ENCODE measurements at places on chromosomes 1 and 21.

- DNase-seq, result no peak
Measured at GRCh38 chr1:64549464-64550239, 79.7 kb downstream of the CACHD1 start.

DNA sequence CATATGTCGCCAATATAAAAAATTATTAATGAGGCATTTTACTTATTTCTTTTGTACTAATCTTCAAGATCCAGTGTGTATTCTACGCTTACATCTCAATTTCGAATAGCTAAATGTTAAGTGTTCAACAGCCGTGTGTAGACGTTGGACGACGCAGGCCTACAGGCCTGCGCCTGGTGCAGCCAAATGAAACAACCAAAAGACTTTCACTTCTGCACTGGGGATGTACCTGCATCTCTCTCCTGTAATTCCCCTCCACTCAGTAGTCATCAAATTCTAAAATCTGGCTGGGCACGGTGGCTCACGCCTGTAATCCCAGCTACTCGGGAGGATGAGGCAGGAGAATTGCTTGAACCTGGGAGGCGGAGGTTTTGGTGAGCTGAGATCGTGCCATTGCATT lies 76.8 kb upstream of the HNRNPU start:
- DNase-seq, result no peak

DNA sequence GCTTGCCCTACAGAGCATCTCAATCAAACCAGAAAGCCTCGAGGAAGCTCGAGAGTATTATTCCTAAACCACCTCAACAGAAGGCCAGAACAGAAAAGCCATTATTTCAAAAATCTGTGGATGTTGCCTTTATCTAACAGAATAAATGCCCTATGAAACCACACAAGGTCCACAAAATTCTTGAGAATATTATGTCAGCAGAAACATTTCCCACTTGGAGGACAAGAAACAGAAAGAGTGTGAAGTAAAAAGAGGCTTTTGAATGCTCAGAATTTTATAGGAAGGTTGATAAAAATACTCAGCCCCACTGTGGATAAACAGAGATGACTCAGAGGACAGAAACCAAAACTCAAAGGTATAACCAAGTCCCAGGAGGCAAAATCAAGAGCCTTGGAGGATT lies 146.4 kb upstream of the LRRC7 start:
- no peak for DNase-seq

- peak; percentile 24 for DNase-seq
Measured at GRCh38 chr1:245493029-245493428, 338.2 kb downstream of the KIF26B start.

- DNase-seq, result peak; percentile 2
Measured at GRCh38 chr1:174713796-174714195, 266.0 kb downstream of the GPR52 start.

- DNase-seq, result peak; percentile 7
Measured at GRCh38 chr1:48616710-48617109, 144.7 kb upstream of the SPATA6 start.

DNA sequence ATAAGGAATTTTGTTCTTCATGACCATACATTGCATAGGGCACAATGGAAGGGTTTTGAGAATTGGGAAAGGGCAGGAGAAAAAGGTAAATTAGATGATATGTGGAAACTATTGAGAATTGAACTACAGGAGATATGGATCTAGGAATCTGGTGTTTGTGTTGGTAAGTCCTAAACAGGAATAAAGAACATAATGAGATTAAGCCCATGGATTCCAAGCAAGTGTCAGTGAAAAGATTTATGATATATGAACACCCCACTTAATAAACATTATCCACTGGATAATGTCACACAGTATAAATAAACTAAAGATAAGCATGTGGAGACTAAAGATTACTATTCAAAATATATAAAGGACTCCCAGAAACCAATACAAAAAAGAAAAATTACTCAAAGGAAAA lies 98.2 kb downstream of the TNFSF18 start:
- no peak for DNase-seq

GRCh38 chr1:40256401-40257084 lies 1.5 kb upstream of the ZMPSTE24 start:
- DNase-seq, result no peak

GRCh38 chr1:101108111-101108500 lies 82.5 kb upstream of the DPH5 start:
- no peak for DNase-seq

- no peak for DNase-seq
Measured at GRCh38 chr21:27772816-27773215, 805.9 kb upstream of the ADAMTS5 start.

DNA sequence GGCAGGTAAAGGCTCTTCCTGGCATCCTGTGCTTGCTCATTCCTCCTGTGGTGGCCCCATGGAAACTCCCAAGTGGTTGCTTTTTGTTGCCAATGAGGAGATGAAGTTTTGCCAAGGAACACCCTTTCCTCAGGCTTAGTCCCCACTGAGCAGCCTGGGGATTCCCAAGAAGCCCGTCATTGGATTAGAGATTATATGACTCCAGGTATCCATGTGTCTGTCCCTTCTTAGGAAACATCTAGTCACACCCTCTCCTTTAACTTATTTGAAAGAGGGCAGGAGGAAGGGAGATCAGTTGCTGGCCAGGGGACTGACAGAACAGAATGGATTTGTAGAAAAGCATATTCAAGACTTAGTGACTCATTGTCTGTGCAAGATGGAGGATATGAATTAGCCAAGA lies 3.8 kb upstream of the LCE3A start:
- no peak for DNase-seq

DNA sequence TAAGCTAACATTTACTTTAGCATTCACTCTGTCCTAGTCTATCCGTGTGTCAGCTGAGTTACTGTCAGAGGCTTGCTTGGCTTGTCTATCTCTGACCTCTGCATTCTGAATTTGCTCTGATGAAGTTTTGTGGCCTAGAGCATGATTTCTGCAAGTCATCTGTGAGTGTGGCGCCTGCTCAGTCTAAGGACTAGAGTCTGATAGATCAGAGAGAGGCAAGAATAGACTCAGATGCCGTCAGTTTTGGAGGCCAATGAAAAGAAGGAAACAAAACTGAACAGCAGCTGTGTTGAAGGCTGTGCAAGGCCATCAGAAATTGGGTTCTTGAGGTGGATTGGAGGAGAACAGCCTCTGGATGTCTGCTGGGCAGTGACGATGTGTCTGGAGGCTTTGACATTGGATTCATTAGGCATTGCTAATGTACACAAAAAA lies 573.1 kb downstream of the USP25 start:
- DNase-seq, result peak; percentile 62

GRCh38 chr1:104761961-104762570 lies 1012.4 kb downstream of the AMY1C start:
- DNase-seq, result no peak

GRCh38 chr1:86429835-86430234 lies 5.9 kb downstream of the CLCA2 start:
- no peak for DNase-seq

DNA sequence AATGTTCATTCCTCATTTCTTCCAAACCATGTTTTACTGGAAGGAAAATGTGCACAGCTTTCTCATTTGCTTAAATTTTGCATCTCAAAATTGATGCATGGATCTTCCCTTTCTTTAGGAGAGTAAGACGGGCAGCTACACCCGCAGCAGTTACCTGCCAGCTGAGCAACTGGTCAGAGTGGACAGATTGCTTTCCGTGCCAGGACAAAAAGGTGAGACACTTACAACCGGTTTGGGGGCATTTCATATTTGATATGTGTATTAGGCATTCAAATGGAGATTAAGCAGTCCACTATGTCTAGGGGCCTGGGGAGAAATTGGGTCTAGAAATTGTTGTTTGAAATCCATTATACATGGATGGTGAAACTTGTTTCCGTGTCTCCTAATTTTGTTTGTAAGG lies 12.9 kb downstream of the C8A start:
- no peak for DNase-seq

- no peak for DNase-seq
Measured at GRCh38 chr1:157001304-157001703, 44.2 kb downstream of the ARHGEF11 start.

DNA sequence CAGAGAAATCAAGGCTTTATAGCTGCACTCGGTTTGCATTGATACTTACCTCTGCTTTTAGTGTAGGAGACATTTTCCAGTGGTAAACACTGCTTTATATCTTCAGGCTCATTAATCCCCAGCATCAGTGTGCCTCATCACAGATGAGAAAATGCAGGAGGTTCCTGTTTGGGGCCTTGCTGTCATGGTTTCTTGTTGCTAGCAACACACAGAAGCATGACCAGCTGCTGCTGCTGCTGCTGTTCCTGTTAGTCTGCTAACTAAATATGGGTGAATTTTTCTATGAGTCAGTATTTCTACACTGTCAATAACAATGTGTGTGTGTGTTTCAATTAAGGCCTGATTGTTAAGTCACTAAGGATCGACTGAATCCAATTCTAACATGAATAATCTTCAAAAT lies 85.8 kb upstream of the RGS1 start:
- peak; percentile 91 for DNase-seq

DNA sequence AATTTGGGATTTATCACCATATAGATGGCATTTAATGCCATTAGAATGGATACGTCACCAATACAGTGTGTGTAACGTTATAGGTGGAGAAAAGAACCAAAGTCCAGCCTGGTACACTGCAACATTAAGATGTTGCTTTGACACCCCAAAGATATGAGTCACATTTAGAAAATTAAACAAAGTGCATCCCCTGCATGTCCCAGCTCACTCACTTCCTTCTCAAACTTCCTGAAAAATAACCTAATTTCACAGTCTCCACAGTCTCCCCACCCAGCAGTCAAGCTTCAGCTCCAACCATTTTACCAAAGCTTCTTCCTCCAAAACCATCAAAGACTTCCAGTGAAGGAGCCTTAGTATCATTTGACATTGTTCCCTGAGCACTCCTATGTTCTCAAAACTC lies 111.9 kb downstream of the OMA1 start:
- no peak for DNase-seq

DNA sequence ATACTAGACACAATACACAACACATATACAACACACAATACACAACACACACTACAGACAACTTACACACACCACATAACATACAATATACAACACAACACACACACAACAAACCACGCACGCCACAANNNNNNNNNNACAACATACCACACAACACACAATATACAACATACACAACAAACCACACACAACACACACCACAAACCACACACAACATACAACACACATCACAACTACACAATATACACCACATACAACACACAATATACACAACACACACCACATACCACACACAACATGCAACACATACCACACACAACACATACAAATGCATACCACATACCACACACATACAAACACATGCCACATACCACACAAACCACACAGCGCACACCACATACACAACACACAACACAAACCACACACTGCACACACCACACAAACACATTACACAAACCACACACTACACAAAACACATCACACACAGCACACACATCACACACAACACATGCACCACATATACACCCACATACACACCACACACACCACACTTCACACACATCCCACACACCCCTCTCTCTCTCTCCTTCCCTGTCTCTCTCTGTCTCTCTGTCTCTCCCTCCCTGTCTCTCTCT lies 108.3 kb downstream of the ETS2 start:
- DNase-seq, result no peak

DNA sequence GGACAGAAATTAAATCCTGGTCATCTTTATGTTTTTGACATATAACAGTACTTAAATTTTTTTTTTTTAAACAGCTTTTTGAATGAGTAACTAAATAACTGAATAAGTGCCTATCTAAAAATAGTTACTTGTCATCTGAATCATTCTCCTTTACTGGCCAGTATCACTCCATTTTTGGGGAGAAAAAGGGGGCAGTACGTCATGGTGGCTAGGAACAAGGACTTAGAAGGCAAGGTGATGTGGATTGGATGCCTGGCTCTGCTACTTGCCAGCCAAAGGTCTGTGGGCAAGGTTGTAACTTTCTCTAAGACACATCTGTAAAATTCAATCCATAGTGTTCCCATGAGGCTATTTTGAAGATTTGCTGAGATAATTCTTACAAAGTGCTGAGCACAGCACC lies 220.4 kb upstream of the DEPDC1 start:
- no peak for DNase-seq

- no peak for DNase-seq
Measured at GRCh38 chr1:230958370-230958769, 20.3 kb downstream of the TTC13 start.

DNA sequence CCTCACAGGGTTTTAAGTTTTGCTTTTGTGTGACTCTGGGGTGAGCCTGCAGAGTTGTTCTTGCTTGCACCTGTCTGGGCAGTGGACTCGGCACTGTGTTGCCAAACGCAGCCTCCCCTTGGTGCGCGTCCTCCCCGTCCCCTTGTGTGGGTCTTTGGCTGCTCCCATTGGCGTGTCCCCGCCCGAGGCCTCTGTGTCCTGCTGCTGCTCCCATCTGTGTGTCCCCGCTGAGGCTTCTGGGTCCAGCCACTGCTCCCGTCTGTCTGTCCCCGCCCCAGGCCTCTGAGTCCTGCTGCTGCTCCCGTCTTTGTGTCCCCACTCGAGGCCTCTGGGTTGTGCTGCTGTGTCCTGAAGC lies 62.8 kb downstream of the PCNT start:
- DNase-seq, result no peak

DNA sequence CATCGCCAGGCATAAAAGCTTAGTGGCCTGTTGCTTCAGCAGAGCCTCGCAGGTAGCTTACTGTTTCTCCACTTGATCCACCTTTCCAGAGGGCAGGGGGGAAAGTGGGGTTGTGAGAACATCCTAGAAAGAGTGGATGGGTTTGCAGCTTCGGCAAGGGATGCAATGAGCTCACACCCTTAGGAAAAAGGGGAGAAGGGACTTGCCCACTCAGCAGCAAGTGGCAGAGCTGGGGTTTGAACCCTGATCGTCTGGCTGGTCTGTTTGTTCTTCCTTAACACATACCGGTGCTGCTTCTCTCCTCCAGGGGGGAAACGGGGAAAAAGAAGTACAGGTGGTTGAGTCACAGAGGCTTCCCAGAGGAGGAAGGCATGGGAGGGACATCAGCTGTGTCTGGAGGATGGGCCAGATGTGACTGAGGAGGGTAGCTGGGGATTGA lies 1.0 kb downstream of the TMEM201 start:
- no peak for DNase-seq

DNA sequence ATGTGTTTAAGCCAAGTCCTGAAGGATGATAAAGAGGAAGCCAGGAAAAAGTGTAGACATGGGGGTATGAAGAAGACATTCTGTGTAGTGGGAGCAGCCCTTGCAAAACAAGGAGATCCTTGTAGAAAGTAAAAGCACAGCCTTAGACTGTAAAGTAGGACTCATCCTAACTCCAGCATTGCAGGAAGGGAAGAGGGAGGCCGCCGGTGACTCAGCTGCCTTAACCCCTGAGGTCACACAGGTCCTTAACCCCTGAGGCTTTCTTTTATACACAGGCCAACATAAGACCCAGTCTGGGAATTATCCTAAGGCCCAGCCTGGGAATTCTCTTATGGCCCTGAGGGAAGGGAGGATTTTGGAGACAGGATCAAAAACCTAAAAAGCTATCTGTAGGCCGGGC lies 18.0 kb downstream of the PGM1 start:
- no peak for DNase-seq

DNA sequence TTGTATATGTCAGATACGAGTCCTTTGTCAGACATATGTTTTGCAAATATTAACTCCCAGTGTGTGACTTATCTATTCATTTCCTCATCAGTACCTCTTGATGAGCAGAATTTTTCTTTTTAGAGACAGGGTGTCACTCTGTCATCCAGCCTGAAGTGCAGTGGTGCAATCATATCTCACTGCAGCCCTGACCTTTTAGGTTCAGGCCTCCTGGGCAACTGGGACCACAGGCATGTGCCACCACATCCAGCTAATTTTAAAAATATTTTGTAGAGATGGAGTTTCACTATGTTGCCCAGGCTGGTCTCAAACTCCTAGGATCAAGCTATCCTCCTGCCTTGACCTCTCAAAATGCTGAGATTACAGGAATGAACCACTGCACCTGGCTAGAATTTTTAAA lies 93.0 kb downstream of the HLCS start:
- no peak for DNase-seq
